ENCODE measurements at places on chromosomes 2 and 18.

DNA sequence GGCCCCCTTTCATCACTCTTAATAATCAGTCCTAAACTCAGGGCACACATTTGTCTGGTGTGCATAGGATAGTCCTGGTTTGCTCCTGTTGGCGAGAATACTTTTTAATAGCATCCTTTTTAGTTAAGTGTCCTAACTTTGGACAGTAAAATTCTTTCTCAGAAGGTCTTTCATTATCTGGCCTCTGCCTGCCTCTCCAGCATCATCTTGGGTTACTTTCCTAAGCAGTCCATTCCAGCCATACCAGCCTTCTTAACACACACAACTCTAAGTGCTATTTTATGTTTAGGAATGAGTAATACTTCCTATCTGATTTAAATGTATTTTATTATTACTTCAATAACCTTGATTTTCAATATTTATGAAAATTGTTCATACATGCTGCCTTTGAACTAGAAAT lies 151.0 kb downstream of the ACOXL start:
- no peak for DNase-seq

GRCh38 chr2:230797515-230798495 lies 66.9 kb upstream of the ITM2C start:
- DNase-seq = no peak

DNA sequence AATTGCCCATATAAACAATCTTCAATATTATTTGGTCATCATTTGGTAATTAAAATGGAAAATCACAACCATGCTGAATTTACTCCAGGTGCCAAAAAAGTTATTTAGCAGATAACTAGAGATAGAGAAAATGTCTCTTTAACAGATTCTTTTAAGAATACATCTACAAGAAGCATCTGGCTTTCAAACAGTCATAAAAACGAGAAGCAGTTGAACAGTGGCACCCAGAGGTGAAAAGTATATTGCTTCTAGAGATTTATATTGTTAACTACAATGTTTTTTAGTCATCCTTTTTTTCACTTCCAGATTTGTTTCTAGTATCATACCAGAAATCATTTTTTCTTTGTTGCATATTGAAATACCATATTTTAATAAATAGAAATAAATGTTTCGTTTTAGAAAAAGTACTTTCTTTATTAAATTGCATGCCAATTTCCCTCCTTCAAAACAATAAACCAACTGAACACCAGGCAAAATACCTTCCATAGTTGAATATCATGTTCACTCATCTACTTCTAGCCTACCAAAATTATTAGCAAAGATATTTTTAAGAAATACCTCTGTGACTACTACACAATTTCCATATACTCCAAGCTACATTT lies 65.4 kb upstream of the HNRNPA3 start:
- no peak for DNase-seq

- no peak for DNase-seq
Observed at GRCh38 chr2:102094917-102095316, 47.6 kb upstream of the IL1R1 start.

- no peak for DNase-seq
Observed at GRCh38 chr18:9237981-9238380, 96.6 kb upstream of the TWSG1 start.

DNA sequence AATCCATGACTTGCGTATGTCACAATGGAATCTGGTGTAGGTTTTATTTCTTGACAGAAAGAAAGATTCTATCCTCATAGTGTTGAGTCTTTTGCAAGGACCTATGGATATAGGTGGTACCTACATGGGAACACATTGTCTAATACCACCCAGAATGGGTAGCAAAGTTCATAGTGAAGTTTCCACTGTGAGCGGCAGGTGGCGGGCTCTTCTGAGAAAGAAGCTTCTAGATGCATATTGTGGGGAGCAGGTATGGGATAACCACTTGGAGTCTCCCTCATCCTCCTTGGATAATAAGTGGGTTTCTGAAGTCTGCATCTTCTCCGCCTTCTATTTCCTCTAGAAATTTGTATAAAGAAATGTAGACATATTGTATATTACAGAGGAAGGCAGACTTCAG lies 44.9 kb downstream of the LINC00305 start:
- DNase-seq = no peak

DNA sequence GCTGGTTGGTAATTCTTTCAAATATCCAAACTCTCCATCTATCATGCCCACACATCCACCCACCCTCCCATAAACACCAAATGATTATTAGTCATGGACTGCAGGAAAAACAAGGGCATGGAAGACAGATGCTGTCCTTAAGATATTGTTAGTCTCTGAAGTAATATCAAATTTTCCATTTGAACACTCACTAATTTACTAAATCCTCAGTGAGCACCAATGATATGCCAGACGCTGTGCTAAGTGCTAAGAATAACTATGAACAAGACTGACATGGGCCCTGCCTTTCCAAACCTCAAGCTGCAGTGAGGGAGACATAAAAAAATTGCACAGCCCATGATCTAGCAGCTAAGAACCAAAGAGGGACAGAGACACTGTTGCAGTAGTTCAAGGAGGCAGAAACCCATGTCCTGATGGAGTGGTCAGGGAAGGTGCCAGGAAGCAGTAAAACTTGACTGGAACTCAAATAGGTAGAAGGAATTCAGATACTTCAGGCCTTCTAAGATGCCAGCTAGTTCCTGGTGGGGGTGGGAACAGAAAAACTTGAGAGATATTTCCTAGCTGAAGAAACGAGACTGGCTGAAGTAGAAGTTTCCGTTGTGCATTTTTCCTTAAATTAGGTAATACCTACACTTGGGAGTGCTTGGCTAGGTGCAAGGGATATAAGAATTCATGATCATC lies 182.1 kb downstream of the OSR1 start:
- no peak for DNase-seq

DNA sequence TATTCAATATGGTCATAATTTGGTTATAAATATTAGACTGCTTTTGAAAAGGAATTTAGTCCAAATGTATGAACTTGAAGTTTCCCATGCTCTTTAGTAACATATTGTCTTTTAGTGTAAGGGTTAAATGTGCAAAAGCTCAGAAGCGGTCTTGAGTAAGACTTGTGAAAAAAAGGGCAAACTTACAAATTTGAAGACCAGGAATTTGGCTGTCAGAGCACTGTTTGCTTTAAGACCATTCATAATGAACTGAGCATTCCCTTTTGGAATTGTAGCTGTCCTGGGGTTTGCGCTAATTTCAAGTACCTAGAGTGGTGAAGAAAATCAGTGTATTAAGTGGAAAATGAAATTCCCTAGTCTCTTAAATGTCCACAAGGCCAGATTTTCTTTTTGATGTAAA lies 6.9 kb upstream of the ZEB2 start:
- DNase-seq = no peak

GRCh38 chr2:213104903-213105202 lies 46.6 kb downstream of the IKZF2 start:
- no peak for DNase-seq

- DNase-seq = no peak
Observed at GRCh38 chr2:161556440-161556839, 67.8 kb upstream of the SLC4A10 start.

DNA sequence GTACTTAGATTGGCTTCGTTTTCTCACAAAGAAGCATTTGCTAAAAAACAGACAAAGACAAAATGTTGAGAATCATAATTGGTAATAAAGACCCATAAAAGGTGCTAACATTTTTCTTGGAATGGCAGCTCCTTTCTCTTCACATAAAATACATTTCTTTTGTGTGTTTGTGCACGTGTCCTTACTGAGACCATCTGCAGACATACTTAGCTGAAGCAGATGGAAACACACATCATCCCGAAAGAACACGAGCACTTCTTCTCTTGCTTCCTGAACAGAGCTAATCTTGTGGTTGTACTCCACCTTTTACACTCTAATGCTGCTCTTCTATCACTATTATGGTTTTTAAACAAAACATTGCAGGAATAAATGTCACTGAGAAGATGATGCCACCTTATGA lies 142.5 kb downstream of the SPHKAP start:
- DNase-seq = no peak

- no peak for DNase-seq
Observed at GRCh38 chr18:11948852-11949523, 32.3 kb upstream of the IMPA2 start.

- DNase-seq = no peak
Observed at GRCh38 chr2:26305540-26305939, 40.4 kb upstream of the SELENOI start.

- DNase-seq = no peak
Observed at GRCh38 chr2:165820296-165820695, 26.2 kb upstream of the GALNT3 start.
